H4 (cell line): ENCODE measurements at places on chromosomes 16 and 17. TPM values are rescaled to one million over a fixed set of nuclear protein-coding genes. Genes with fewer than 3 reads are reported as not detected.

BCL7C gene
- total RNA-seq = 22.7 and 25.9 TPM in 2 replicates

GAS7 gene
- total RNA-seq = 0.45 and 1.1 TPM in 2 replicates

GGT6 gene
- not detected in 2 replicates for total RNA-seq

SP6 gene
- total RNA-seq = 0.14 and 0.21 TPM in 2 replicates

ZNF768 gene
- total RNA-seq = 22.7 and 29.2 TPM in 2 replicates

ROGDI gene
- total RNA-seq = 14.7 and 17.1 TPM in 2 replicates

MT1H gene
- not detected in 2 replicates for total RNA-seq

IRF8 gene
- 1.7 and 1.9 TPM in 2 replicates for total RNA-seq

HS3ST3B1 gene
- total RNA-seq = 9.7 and 9.8 TPM in 2 replicates

PRM2 gene
- total RNA-seq = not detected in 2 replicates

PARD6A gene
- total RNA-seq = not detected in 2 replicates

MYH8 gene
- total RNA-seq = 0.15 and 0.18 TPM in 2 replicates

IL34 gene
- not detected in 2 replicates for total RNA-seq

MT3 gene
- total RNA-seq = not detected in 2 replicates

ANKRD40CL gene
- not detected in 2 replicates for total RNA-seq

ZG16 gene
- not detected in 2 replicates for total RNA-seq

TBC1D3I gene
- not detected in 2 replicates for total RNA-seq

- no peak for DNase-seq
Measured at GRCh38 chr16:78118469-78119025, 19.1 kb downstream of the WWOX start.

- peak; percentile 25 for DNase-seq
Measured at GRCh38 chr17:8837563-8838075, 29.9 kb downstream of the PIK3R6 start.

- DNase-seq = no peak
Measured at GRCh38 chr17:72697602-72698146, 394.8 kb downstream of the SLC39A11 start.

- DNase-seq = no peak
Measured at GRCh38 chr16:74758801-74759200, 15.8 kb downstream of the FA2H start.

GRCh38 chr16:57639172-57639887 lies 10.9 kb downstream of the ADGRG1 start:
- no peak for DNase-seq

DNA sequence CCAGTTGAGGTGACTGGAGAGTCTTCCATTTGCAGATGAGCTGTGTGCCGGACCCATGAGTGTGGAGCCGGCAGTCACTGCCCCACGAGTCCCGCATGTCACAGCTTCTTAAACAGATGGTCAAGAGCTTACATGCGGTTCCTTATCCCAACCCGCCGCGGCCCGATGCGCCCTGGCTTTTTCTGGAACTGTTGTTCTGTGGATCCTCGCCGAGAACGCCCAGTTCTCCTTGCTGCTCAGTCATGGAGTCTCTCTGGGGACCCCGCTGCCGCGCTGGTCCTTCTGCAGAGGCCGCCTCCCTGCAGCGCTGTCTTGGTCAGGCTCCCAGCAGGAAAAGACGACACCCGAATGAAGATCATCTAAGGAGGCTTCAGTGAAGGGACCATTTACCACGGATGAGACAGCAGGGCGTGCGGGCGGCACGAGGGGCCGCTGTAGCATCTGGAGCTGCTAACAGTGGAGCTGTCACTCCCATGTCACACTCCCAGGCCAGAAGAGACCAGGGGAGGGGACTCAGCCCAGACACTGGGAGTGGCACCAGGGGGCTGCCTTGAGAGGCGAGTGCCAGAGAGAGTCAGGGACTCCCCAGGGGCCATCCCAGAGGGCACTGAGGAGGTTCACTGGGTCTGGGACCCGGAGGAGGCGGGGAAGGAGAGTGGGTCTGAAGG lies 10.8 kb upstream of the LGALS3BP start:
- DNase-seq = no peak

DNA sequence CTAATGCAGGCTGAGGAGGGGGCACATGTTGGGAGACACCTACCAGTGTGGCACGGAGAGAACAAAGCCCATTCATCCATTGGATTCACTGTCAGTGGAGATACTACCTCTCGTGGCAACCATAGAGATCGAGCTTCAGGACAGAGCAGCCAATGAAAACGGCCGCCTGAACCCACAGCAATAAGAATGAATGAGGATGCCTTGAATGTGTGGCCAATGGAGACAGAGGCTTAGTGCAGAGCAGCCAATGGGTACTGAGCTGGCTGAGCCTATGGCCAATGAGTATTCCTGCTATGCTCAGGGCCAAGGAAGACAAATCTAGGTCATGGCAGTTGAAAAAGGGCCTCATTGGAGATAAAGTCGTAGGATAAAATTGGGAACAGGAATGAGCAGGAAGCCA lies 10.9 kb downstream of the ARHGEF15 start:
- DNase-seq = no peak

DNA sequence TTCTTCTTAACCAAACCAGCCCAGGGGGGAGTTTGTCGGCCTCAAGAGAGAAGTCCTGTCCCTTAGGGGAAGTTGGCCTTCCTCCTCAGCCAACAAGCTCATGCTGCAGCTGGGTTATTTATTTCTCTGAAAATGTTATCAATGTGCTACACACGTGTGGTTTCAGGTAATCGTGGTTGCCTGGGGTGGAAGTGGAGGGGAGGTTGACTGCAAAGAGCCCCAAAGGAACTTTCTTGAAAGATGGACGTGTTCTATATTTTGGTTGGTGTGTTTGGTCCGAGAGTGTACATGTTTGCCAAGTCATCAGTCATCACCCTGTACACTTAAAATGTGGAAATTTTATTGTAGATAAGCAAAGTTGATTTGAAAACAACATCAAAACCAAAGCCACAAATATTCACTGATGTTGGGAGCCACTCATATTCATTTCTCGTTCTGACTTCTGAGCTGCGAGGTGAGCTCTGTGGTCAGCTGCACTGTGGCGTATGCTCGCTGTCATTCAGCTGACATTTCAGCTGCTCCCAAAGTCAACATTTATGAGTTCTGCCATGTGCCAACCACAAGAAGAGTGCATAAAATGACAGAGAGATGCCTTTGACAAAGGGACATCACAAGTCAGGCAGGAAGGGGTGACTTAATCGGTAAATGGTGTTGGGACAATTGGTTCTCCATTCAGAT lies 26.5 kb upstream of the ADGRG1 start:
- DNase-seq = no peak

GRCh38 chr16:735982-736453 lies 4.8 kb downstream of the CIAO3 start:
- DNase-seq = no peak

- no peak for DNase-seq
Measured at GRCh38 chr16:84455031-84455430, 49.4 kb downstream of the MEAK7 start.

GRCh38 chr16:24253192-24253591 lies 2.9 kb upstream of the CACNG3 start:
- DNase-seq = peak; percentile 7

- DNase-seq = no peak
Measured at GRCh38 chr16:17345043-17345442, 125.7 kb downstream of the XYLT1 start.

GRCh38 chr16:19883296-19883965 lies 1.2 kb downstream of the GPRC5B start:
- no peak for DNase-seq

DNA sequence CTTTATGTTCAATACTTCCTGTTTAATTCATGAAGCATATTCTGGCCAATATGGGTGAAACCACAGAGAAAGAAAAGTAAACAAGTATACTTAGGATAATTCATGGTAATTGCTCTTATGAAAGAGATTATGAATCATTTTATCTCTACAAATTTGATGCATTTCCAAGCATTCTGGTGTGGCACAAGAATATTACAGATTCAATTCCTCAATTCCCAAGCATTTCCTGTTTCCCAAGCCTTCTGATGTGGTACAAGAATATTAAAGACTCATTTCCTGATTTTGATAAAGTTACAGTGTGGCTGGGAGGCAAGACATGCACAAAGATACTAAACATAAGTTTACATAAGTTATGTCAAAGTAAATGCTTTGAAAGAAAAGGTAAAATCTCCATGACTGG lies 126.1 kb upstream of the NUDT7 start:
- DNase-seq = no peak

DNA sequence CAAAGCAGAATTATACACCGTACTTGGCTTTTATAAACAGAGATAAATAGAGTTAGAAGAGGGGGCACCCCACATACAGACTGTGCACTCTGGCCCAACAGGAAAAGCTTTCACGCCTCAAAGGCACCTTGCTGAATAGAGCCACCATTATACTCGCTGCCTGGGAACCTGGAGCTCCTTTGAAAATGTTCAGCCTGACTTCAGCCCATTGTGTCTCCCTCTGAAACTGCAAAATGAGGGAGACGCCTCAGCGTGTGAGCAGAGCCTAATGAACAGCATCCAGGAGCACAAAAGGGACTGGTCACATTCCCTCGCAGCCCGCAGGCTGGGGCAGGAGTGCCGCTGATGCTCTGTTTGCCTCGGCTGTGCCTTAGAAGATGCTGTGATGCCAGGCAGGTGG lies 46.3 kb downstream of the ABCC12 start:
- DNase-seq = no peak

DNA sequence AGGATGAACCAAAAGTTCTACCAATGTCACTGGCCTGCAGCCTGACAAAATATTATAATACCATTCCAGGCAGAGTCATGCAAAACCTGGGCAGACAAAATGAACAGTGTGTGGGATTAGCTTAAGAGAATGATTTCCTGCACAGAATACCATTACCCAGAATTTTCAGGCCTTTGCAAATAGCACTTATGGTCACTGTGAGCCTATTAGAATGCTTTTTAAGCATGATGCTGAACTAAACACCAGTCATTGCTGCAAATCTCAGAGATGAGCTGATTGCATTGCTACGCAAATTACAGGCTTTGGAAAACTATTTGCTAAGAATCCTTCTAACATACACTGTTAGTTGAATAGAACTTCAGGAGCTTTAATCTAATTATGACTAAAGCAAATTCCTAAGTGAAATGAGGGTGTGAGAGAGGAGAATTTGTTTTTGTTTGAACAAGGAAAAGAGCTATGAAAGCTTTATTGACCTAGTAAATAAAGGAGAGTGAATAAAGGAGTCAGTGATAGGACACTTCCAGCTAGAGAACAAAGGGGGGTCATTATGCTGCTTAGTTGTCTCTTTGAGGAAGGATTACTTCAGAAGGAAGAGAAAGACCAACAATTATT lies 398.8 kb downstream of the HS3ST3B1 start:
- no peak for DNase-seq

DNA sequence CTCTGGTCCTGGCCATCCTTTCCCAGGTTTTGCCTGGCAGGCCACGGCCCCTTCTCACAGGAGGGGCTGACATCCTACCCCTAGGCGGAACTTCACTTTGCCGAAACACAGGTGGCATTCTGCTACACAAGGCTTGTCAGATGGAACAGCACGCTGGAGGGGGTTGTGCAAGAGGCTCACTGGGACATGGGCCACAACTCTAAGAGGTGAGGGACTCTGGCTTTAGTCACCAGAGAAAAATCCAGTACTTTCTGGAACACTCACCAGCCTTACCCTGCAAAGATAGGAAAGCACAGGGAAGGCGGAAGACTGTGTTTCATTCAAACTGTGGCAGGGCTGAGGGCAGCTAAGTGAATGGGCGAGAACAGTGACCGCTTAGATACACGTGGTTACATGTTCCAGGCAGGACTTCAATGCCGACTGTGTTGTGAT lies 18.3 kb downstream of the CDC42EP4 start:
- peak; percentile 82 for DNase-seq

GRCh38 chr16:19486750-19487325 lies 35.1 kb downstream of the GDE1 start:
- no peak for DNase-seq

DNA sequence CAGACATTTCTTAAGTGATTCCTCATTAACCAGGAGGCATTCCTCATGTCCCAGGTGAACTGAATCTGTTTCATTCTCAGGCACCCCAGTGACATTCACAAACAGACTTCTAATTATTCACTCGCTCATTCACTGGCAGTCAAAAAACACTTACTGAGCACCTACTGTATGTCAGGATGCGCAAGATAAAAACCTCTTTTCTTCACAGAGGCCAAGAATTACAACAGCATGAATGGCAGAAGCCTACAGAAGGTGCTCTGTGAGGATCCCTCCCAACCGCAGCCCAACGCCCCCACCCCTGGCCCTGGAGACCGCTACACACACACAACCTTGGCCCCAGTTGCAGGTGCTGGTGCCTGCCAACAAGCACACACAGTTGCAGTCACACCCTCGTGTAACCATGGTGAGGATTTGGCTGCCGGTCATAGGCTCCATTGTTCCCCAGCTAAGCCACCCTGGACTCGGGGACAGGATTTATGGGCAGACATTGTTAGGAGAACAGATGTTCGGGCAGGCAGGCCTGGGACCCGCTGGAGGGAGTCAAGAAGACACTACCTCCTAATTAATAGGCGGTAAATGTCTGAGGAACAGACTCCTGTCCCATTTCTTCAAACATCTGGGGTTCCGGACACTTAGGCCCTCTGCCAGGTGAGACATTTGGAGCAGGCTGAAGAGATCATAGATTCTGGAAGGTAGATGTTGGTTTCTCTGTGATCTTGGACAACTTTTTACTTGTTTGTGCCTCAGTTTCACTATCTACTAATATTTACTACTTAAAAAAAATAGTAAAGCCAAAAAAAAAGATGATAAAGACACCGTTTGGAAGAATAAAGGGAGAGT lies 43.2 kb downstream of the CUEDC1 start:
- peak; percentile 52 for DNase-seq

- peak; percentile 70 for DNase-seq
Measured at GRCh38 chr16:57736419-57737351, 1.1 kb downstream of the KATNB1 start.

GRCh38 chr17:19533718-19534561 lies at the start of gene SLC47A1:
Gene SLC47A1 (plus strand): TSS chr17:19533854. CDS start chr17:19533940, 86 bp downstream.
- no peak for DNase-seq

DNA sequence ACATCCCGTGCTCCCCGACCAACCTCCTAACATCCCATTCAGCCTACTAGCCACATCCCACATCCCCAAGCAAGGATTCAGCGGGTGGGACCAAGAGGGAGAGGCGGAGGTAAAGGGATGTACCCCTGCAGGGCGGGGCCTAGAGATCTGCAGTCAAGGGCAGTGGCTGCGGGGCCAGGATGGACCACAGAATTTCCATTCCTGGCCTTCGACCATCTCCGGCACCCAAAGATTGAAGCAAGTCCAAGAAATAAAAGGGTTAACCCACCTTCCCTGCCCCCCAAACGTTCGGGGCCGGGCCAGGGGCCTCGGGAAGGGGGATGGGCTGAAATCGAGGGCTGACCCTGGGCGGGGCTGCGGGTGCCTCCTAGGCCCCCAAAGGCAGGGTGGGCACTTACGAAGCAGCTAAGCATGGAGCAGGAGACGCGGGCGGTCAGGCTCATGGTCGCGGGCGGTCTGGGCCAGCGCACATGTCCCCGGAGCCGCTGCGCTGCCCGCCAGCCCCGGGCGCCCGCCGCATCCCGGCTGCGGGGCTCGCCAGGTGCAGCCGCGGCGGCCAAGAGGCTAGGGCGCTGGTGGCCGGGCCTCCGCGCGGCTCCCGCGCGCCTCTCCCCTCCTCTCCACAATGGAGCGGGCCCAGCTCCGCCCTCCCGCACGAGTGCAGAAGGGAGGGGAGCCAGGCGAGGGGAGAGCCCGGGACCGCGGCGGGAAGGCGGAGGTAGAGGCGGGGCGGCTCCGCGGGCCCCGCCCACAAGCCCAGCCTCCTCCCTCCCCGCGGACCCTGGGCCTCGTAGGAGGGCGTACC lies at the start of gene MTMR4:
TSS of gene MTMR4 (minus strand) at position 674 of the 805 bp plus-strand sequence. CDS start at position 443, 231 bp downstream.
- peak; percentile 75 for DNase-seq
